ENCODE measurements at places on chromosomes 6 and 20. TPM values are rescaled to one million over a fixed set of nuclear protein-coding genes. Genes with fewer than 3 reads are reported as not detected.

GRCh38 chr6:163732479-163732878 lies 318.0 kb downstream of the QKI start:
- DNase-seq, result no peak

GRCh38 chr6:168163096-168163731 lies 84.2 kb upstream of the FRMD1 start:
- no peak for DNase-seq

- DNase-seq, result no peak
These were observed 101.5 kb upstream of the MARCKS start for GRCh38 chr6:113755449-113756289.

PTK6 gene
- total RNA-seq, result 91.7 TPM

SCRT2 gene
- total RNA-seq, result not detected
